GM12892 (cell line): ENCODE measurements at places on chromosomes 2 and 18.

- no peak for DNase-seq
Measured at GRCh38 chr2:236162031-236162845, 5.9 kb downstream of the GBX2 start.

DNA sequence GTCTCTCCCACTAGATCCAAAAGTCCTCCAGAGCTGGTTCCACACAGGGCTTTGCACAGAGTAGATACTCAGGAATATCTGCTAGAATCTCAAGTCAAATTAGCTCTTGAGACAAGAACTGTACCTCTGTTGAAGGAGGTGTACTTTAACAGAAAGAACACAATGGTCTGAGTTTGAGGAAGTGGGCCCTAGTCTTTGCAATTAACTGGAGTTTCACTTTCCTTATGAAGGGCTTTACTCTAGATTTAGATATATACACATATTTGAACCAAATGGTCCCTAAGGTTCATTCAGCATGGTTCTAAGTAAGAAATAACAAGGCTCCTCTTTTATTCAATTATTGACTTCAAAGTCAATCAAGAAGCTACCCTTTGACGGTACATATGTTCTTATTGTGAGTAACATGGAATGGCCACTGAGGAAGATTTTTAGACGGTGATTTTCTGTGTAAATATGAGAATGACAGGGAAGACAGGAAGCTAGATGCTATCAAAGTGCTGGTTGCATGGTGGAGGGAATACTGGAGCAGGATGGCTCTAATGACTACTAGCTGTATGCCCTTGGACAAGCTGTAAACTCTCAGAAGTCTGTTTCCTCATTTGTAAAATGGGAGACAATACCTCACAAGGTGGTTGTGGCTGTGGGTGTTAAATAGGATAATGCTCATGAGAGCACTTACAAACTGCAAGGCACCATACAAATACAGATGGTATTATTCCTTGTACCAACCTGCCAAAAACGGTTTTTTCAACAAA is 73.5 kb upstream of the SERTAD2 start:
- DNase-seq = peak; percentile 24

DNA sequence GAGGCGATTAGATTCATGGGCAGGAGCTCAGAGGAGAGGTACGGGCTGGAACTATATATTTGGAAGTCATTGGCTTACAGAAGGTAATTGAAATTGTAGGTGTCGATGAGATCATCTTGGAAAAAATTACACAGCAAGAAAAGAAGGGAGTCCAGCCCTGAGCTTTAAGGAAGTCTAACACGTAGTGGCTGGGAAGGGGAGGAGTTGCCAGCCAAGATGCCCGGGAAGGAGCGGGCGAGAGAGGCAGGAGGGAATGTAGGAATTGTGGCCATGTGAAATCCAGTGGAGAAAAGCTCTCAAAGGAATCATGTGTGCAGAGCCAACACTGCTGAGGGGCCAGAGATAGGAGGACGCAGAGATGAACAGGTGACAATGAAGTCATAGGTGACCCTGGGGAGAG is 25.6 kb upstream of the SCYGR1 start:
- DNase-seq = no peak

- DNase-seq = no peak
Measured at GRCh38 chr2:14547830-14548229, 84.7 kb upstream of the LRATD1 start.

DNA sequence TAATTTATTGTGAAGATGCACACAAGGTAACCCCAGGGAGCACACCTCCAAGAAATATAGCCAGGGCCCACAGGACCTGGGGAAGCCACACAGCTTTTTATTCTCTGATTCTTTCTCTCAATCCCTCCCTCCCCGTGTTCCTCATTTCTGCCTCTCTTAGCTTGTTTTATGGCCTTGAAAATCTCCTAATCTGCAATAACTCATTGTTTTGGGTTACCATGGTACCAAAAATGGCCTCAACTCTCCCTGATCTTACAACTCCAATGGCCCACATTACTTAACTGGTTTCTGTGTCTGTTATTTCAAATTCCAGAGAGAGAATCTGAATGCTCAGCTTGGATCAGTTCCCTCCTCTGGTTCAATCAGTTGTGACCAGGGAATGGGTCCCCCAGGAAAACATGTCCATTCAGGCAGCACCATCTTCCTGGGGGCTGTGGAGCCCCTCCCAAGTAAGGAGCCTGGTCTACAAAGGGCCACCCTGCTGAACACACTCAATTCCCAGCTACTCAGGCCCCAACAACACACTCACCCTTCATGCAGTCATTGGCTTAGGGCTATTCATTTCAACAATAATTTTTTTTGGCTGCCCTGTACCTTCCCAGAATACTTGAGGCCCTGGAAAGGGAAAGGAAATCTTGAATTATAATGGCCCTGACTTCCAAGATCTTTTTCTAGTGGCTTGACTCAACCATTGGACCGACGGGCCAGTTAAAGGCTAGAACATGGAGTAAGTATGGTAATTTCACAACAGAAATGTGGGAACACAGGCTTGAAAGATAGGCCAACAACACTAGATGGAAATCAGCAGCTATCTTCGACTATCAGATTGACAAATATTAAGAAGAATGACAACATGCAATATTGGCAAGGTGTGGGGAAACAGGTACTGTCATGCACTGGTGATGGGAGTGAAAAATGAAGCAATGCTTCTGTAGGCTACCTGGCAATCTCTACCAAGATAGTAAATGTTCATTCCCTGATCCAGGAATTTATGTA is 41.6 kb upstream of the ST3GAL5 start:
- no peak for DNase-seq
